ENCODE measurements at places on chromosomes 11 and 22.

DNA sequence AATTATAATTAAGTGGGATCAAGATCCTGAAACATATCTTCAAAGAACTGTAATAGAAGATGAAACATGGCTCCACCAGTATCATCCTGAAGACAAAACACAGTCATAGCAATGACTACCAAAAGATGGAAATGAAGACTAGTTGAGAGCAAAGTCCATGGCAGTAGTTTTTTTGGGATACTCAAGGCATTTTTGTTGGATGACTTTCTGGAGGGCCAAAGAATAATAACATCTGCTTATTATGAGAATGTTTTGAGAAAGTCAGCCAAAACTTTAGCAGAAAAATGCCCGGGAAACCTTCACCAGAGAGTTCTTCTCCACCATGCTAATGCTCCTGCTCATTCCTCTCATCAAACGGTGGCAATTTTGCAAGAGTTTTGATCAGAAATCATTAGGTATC lies 809.4 kb upstream of the RAG2 start:
- DNase-seq = no peak

DNA sequence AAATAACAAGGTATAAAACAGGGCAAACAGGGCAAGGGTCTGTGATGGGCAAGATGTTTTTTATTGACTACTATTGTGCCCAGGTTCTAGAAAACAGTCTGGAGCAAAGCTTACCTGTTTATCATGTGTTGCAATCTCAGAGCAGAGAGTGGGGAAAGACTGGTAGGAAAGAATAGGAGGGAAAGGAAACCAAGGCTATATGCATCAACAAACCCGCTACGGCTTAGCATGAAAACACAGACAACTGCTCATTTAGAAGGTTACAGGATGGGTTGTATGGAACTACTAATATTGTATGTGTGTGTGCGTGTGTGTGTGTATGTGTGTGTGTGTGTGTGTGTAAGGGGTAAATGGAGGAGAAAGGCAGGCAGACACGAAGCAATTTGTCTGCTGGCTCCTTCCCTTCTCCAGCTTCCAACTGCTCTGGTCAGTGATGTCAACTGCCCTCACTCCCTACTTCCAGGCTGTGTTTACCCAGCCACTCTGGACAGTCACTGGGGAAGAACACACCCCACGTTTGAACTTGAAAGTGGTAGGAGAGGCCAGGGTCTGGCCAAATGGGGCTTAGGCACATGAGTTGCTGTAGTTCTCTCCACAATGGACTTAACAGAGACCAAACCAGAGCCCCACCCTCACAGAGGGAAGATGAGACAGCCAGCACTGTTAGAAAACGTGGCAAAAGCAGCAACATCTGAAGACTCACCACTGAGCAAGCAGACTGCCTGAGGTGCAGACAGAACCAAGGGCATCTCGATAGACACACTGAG lies 47.0 kb downstream of the GAB2 start:
- DNase-seq = no peak

DNA sequence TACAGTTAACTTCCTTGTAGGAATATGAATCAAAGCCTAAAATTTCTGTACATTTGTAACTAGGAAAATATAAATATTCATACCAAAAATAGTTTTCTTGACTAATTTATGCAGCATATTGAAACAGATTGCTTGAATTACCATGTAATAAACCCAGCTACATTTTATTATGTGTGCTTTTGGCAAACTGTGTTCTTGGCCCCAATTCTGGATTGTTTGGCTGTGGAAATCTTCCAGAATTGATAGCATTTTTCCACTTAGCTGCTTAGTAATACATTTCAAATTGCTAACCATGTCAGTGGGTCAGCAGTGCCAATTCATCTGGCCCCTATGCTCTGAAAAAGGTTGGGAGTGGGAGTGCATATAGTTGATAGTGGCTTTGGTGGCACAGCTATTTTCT lies 32.3 kb downstream of the PDHX start:
- DNase-seq = no peak

GRCh38 chr11:35478471-35479091 lies 46.8 kb downstream of the PAMR1 start:
- no peak for DNase-seq

DNA sequence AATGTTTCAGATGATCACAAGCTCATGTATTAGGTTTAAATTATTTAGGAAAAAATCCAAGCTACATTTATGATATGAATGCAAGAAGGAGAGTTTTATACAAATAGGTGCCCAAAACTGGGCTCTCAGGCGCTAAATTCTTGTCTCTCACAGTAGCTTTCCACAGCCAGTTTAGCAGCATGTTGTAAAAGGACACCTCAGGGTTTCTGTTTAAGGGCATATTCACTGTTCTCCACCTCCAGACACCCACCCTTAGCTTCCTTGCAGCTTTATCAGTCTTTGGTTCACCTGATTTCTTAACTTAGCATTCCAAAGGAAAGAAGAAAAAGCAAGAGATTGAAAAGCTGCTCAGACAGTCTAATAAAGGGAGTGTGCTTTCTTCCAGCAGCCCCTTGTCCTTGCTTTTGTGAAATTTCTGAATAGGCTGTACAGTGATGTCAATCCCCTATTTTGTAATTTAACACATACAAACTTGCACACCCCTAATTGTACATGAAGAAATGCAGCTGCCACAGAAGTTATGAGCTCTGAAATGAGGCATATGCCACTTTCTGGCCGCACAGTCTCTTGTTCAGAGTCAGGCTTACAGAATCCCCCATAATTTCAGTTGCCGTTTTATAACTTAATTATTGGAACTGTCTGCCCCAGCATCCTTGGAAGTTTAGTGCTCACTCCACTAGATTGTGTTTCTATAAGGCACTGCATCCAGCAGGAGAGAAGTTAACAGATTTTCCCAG lies 262.1 kb downstream of the DDX10 start:
- DNase-seq = no peak

- no peak for DNase-seq
Observed at GRCh38 chr22:48259991-48260670, 1497.7 kb downstream of the TBC1D22A start.

GRCh38 chr22:44129619-44129976 lies 51.1 kb upstream of the PARVG start:
- no peak for DNase-seq

DNA sequence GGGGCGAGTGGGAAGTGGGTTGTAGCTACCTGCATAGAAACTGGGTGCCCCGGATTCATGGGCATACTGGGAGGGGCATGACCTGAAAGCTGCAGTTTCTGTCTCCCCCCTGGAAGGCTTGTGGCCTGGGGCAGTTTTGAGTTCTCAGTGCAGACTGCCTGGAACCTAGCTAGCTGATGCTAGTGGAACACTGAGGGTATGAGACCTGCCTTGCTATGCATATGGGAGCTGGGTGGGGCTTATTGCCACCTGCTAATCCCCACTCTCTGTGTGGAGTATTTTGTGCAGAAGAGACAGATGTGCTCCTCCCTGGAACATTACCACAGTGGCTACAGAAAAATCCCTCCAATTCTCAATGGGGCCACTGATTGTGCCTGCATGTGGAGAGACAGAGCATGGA lies 11.7 kb upstream of the OR56B4 start:
- no peak for DNase-seq

- no peak for DNase-seq
Observed at GRCh38 chr11:41050791-41051190, 408.7 kb downstream of the LRRC4C start.

DNA sequence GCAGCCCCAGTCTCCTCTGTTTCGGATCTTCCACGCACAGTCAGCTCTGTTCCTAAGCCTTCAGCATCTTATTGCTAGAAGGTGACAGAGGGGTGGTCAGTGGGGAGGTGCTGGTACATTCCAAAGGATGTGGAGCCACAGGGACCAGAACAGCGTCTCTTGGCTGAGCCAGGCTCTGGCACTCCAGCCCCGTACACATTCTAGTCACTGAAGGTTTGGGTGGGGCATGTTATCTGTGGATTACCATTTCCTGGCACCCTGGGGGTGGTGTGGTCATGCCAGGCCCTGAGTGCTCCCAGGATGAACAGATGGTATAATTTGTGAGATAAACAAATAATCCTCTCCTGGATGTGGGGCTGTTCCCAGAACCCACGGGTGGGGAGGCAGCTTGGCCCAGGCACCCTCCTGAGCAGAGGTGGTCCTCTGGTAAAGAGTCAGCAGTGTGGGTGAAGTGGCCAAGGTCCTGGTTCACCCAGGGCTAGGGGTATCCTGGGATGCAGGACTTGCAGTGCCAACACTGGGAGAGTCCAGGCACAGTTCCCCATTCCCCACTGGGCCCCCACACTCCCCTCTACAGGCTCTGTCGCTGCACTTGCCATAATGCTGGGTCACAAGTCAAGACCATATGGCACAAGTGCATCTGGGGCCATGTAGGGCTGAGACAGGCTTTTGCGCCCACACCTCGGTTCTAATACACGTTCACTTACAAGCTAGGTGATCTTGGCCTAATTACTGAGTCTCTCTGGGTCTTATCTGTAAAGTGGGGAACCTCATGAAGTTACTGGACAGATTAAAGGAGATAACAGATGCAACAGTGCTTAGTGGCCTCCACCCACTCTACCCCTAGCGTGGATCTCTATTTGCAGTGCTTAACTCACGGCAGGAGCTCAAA lies 33.0 kb downstream of the DKK3 start:
- no peak for DNase-seq

DNA sequence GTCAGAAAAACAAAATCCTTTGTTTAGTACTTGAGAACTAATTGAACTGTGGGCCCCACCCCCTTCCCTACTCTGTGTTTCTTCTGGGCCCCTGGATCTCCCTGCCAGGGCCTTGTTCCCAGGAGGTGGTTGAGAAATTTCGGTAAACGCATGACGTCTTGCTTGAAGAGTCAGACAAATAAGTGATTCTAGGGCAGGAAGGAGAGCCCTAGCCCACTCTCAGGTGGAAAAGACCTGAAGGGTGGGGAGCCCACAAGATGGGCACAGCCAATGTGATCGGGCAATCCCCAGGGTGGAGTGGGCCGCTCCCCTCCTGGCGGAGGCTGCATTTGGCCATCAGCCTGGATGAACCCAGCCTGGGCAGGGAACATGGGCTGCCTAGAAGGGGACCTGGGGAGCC lies 16.8 kb upstream of the P2RY2 start:
- DNase-seq = no peak

DNA sequence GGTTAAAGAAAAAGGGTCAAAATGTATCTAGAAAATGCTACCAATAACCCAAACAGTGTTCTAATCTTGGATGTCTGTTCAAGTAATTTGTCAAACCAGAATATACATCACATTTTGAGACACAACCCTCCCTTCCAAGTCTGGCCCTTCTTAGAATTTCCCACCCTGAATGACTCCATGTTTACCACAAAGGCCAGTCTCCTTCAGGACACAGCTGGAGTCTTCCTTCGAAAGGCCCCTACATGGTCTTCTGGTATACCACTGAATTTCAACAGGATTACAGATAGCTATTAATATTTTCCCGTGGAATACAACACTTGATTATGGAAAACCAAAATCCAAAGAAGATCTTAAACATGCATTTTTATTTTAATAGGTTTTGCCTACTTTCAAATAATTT lies 10.2 kb downstream of the CCDC34 start:
- no peak for DNase-seq

GRCh38 chr22:39434243-39434653 lies 22.6 kb upstream of the MGAT3 start:
- DNase-seq = no peak

GRCh38 chr22:39290724-39291161 lies 28.7 kb downstream of the RPL3 start:
- DNase-seq = no peak

DNA sequence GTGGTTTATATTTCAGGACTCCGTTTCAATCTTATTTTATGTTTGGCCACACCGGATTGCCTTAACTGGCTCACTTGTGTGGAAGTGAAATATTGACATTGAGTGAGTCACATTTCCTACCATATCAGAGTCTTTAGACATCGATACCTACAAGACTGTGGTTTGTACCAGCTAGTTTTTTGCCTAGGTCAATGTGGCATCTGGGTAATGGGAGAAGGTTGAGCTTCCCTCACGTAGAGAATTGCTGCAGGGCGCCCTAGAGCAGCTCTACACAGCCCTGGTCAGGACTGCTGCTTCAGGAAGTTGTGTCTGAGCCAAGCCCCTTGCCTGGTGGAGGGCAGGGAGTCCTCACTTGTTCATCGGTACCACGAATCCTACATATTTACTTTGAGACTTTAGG lies 1.6 kb downstream of the GRAMD1B start:
- no peak for DNase-seq
